SIG-M5 (cell line): ENCODE measurements at places on chromosomes 12 and 14.
A peak's percentile ranks its signal among the peaks of the same experiment; 100 is the strongest.

DNA sequence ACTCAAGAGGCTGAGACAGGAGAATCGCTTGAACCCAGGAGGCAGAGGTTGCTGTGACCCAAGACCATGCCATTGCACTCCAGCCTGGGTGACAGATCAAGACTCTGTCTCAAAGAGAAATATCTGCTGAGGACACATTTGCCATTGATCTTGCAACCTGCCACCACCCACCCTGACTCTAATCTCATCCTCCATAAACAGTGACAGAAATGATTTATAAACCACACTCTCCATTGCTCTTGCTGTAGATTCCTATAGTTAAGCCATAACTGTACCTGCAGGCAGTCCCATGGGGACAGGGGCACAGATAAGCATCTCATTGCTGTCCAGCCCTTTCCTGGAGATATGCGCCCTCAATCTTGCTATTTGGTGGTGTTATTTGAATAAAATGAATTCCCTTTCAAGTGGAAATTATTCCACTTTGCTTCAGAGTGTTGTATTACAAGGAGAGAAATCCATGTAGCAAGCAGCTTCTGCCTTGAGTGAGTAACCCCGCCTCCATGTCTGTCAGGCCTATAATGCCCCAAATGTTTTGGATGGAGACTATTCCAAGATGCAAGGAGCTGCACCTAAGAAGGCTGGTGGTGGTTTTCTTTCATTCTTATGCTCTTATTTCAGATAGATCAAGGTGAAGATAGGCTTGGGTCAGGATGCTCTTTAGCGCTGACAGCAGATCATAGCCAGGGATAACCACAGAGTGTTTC lies 3.0 kb upstream of the ZDHHC22 start:
- DNase-seq = no peak

DNA sequence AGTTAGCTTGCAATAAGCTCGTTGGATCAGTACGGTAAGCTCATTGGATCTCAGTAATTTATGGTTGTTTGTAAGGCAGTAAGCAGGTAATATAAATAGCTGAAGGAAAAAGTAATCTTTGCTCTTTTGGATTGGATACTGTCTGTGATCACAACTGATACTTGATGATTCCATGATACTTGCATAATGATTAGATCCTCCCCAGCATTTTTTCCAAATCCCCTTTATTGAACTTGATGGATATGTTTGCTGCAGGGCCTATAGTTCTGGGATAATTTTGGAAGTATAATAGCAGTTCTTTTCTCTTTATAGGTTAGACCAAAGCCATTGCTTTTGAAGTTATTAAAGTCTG lies 5.2 kb downstream of the MDM2 start:
- DNase-seq = no peak

DNA sequence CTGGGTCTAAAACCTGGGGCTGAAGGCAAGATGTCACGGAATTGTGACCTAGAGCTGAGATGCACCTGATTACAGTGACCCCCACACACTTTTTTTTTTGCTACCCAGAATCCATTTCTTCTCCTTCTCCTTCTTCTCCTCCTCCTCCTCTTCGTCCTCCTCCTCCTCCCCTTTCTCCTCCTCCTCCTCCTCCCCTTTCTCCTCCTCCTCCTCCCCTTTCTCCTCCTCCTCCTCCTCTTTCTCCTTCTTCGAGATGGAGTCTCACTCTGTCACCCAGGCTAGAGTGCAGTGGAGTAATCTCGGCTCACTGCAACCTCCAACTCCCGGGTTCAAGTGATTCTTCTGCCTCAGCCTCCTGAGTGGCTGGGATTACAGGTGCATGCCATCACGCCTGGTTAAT lies 19.4 kb upstream of the FLVCR2 start:
- no peak for DNase-seq

DNA sequence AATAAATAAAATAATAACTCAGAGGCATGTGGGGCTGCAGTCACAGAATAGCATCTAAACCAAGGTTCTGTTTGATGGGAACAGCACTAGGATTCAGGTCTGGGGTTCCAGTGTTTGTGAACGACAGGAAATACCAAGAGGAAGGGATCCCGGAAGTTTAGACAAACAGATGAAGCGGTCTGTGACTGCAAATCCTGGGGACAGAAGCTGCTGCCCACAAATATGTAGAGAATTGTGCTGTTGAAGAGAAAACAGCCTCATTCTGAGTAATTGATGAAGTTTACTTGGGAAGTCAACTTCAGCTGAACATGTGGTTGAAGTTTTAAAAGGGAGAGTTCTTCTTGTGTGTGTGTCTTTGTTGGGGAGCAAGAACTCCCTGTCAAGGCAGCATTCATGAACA lies 98.4 kb upstream of the TBX5 start:
- no peak for DNase-seq

- DNase-seq = no peak
These were observed 393.1 kb upstream of the RGS6 start for GRCh38 chr14:71538938-71539649.

DNA sequence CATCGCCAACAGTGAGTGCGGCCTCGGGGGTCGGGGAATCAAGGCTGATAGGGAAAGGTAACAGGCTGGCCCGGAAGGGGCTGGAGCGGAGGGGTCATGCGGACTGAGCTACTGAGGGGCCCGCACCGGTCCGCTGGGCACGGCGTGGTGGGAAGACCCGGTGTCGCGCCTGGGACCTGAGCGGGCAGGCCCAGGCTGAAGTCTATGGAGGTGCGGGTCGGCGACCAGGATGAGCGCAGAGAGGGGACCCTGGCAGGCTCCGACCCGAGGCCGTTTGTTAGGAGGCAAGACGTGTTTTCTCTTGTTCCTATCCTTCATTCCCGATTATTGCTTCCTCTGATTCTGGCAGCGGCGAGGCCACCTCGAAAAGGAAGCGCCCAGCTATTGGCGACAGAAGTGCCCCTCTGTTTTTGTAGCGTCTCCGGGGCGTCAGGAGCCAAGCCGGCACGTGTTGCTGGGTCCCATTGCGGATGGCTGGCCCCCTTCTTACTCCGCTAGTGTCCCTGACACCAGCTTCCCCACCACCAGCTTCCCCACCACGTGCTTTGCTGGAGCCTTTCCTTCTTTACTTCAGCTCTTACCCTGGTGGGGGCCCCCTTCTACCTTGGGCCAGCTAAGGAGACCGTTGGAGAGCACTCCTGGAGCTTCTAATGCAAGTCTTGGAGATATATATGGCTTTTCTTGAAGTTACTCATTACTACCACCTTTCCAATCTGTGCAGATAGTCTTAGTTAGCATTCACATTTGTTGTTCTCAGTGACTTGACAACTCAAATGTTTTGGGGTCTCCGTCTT lies 653 bp downstream of the PA2G4 start:
- no peak for DNase-seq

GRCh38 chr12:129202109-129202814 lies 349.0 kb downstream of the GLT1D1 start:
- DNase-seq = no peak

GRCh38 chr14:20837831-20838230 lies 35.2 kb upstream of the RNASE1 start:
- no peak for DNase-seq

- DNase-seq = no peak
These were observed 106.7 kb downstream of the PTPN11 start for GRCh38 chr12:112525426-112525809.

DNA sequence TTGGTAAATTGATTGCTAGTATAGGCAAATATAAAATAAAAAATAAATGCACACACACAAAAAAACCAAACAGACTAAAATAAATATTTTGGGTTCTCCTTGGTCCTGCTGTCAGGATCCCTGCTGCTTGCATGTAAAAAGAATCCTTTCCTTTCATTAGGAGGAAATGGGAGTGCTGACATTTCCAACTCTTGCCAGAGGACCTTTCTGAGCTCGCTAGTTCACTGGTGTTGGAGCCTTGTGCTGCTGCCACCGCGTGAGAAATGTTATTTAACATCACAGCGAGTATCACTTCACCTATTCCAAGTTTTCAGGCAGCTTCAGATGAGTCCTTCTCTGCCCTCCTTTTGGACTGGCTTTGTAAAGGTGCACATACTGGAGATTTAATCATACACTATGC lies 358.9 kb downstream of the NPAS3 start:
- DNase-seq = no peak

- DNase-seq = no peak
These were observed 4.4 kb upstream of the SHMT2 start for GRCh38 chr12:57224973-57225679.

GRCh38 chr12:15546102-15546701 lies 223.9 kb downstream of the PTPRO start:
- peak; percentile 42 for DNase-seq

- DNase-seq = no peak
These were observed 98.6 kb downstream of the SCARB1 start for GRCh38 chr12:124764870-124765580.

DNA sequence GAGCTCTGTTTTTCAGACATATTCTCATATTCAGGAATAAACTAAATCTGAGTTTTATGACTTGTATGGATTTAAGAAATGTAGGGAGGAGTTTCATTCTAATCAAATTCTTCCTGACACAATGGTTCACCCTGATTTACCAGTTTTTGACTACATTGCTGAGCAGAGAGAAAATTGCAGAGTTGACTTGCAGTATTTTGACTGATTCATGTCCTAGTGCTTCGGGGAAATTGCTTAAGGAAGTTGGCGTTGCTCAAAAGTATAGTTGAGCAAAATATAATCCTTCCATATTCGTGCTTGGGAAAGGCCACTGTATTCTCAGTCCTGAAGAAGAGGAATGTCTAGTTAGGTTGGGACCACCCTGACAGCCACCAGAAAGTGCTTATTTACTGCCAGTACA lies 1.3 kb upstream of the TWF1 start:
- DNase-seq = no peak

GRCh38 chr14:91388551-91388975 lies 29.1 kb downstream of the CCDC88C start:
- DNase-seq = no peak

DNA sequence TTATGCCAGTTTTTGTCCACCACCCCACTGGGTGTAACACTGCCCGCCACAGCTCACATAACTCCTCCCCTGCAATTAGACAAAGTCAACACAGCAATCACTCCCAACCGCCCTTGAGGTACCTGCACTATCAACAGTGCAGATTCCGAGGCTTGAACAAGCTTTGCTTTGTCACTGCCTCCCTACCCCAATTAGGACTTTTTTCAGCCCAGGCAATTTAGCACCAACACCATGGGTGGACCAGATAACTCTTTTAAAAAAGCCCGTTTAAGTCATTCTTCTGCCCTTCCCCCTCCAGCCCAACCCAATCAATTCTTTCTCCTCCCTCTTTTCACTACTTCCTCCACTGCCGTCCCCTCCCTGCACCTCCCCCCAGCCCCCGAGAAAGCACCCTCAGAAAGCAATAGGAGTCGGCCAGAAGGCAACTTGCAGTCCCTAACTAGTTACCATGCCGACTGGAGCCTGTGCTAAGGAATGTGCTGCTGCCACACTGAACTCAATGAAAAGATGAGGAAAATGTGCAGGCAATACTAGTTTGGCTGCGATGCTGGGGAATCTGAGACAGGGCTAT lies 45.7 kb upstream of the OTX2 start:
- no peak for DNase-seq

GRCh38 chr12:11778713-11779685 lies 129.5 kb downstream of the ETV6 start:
- DNase-seq = no peak

DNA sequence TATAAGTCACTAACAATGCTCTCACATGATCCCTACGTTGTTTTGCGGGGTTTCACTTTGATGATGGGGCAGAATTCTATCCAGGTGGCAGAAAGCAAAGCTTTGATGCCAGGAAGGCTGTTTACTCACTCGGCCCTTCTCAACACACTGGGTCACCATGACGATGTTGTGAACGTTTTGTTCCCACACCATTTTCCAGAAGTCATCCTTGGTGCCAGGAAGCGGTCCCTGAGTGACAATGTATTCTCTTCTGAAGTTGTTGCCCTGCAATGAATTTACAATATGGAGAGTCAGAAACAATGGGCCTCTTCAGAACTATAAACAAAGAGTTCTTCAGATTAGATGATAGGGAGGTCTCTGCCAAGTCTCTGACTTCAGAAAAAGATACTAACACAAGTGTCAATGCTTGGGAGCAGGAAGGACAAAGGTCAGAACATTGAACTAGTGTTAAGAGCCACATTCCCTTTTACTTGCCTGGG lies 101.3 kb downstream of the PTPRB start:
- DNase-seq = no peak

GRCh38 chr14:54343272-54344121 lies 53.3 kb upstream of the CDKN3 start:
- no peak for DNase-seq

DNA sequence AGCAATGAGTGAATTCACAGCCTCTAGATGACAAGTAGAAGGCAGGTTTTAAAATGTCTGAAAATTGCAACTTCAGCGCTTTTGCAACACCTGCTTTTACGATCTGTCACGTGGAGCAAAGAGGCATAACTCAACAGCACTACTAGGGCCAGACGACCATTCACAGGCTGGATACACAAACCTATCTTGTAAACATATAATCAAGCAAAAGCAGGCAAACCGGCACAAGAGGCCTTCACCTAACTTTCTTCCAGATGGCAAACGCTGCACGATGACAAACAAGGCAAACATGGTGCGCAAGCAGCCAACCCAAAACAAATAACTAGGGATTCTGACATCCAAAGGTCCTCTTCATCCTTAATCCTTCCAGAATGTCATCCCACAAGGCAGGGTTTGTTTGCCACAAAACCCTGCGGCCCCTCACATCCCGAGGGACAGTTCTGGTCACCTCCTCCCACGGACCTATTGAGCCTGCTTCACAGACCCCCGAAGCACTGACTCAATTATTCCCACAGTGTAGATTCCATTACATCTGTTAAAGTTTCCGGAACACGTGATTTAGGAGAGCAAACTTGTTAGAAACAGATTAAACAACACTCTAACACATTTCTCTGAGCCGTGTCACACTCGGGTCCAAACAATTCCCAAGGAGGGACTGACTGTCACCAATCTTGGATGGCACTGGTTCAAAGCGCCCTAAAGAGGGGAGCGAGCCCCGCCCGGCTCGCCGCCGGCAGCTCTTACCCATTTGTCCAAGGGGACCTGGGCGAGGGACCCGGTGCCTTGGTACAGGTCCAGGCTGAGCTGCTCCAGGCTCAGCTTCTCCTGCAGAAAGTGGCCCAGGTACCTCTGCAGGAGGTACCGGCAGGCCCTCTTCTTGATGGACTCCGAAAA lies 823 bp downstream of the ATG2B start:
- DNase-seq = peak; percentile 7

- no peak for DNase-seq
These were observed 30.5 kb downstream of the RAB35 start for GRCh38 chr12:120085920-120086645.

DNA sequence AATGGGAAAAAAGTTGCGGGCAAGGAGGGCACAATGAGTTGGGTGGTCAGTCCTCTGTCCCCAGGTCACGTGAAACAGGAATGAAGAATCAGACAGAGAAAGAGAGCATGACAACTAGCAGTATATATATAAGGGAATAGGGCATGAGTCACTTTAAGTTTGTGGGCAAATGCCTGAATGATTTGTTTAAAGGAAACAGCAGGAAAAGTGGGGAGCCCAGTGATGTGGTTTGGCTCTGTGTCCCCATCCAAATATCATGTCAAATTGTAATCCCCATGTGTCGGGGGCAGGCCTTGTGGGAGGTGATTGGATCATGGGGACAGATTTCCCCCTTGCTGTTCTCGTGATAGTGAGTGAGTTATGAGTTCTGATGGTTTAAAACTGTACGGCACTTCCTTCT lies 195.3 kb upstream of the IGF1 start:
- no peak for DNase-seq
